ENCODE measurements at places on chromosomes 5 and 9.

GRCh38 chr5:96335873-96336272, 97.2 kb downstream of the PCSK1 start:
- no peak for DNase-seq

DNA sequence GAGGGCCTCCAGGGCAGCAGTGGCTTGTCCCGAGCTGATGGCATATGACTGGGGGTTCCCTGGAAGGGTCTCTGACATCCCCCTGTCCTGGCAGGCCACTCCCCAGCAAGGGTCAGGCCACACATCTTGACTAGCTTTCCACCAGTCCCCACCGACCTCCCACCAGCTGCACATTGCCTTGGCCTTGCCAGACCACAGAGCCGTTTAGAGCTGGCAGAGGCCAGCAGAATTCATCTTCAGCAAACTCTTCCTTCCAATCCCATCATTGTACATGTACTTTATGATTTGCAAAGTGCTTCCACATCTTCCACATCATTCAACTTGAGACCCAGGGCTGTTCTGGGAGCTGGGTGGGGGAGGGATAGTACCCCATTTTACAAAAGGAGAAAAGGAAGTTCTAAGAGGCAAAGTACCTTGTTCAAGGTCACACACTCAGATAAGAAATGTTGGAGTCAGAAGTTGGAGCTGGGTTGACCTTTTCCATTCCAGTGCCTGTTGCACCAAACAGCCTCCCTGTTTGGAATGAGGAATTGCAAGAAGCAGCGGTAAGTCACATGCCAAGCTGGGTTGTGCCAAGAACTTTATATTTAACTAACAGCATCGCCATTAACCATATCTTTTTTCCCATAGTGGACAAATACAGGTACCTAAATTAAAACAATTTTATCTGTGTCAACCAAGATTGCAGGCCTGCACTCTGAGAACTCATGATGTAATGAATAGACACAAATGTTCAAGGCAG, 25.8 kb upstream of the COL15A1 start:
- DNase-seq: no peak

DNA sequence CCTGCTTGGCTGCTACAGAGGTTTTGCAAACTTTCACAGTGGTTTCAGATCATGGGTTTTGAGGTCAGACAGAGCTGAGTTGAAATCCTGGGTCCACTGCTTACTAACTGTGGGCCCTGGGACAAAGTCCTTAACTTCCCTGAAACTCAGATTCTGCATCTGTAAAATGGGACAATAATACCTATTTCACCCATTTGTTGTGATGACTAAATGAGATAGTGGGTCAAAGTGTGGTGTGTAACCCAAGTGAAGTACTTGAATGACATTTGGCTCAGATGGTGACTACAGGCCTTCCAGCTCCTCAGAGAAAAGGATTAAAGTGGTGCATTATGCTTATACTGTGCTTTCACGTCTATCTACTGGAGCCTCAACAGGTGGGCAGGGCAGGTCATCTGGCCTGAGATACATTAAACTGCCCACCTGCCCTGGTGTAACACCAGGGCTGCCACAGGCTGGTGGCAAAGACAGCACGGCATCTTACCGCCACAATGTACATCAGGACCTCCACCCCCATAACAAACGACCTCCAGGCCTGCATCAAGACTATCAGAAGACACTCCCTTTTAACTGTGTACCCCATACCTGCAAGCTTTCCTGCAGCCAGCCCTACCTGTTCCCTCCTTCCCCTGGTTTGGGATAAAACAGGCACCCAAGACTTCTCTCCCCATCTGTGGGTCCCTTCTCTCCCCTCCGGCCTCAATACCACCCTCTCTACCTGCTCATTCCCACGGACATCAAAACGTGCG, 846 bp upstream of the TRAF1 start:
- no peak for DNase-seq

DNA sequence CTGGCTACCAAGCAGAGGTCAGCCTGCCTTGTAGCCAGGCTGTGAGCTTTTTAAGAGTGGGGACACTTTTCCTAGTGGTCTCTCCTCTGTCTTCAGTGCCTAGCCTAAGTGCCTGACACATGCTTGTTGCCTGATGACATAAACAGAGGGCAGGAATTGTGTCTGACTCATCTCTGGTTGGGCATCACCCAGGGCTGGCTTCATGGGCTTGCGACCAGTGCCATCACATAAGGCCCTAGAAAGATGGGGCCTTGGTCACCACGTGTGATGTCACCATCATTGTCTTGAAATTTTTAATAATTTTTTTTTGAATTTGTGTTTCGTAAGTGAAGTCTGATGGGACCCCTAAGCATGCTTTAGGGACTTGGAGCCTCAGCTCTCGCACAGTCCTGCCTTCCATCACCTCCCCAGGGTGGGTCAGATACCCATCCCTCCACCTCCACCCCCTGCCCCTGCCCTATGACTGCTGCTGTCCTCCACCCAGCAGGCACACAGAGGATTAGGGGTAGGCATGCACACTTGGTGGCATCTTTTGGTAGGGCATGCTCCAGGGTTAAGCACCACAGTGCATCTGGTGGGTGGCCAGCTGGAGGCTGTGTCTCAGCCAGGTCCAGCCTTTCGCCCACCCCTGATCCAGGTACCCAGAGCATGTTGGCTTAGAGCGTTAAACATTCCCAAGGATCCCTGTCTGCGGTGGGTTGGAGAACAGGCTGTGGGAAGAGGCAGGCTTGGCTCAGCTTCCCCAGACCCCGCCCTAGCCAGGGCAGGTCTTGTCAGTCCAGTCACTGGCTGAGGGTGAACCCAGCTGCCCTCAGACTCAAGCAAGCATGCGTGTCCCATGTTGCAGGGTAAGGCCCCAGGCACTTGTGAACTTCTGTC, 80.1 kb upstream of the SH3PXD2B start:
- no peak for DNase-seq

DNA sequence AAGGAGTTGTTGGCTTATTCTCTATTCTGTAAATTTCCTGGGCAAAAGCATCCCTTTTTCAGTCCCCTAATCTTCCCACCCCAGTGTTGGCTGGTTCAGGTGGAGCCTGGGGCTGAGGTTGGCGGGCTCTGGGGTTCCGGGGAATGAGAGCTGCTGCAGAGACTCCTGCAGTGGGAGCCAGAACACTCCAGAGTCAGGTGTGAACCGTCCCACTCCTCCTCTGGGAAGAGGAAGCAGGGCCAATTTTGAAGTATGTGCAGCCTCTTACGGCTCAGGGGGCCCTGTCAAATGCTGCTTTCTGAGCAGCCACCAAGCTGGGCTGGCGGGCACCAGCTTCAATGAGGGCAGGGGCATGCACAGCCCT, 42.8 kb downstream of the JADE2 start:
- DNase-seq: no peak

GRCh38 chr9:3751125-3751758, 225.4 kb upstream of the RFX3 start:
- no peak for DNase-seq

GRCh38 chr5:148750614-148751013, 75.8 kb upstream of the ADRB2 start:
- no peak for DNase-seq

GRCh38 chr5:149150457-149150856, 9.2 kb downstream of the ABLIM3 start:
- DNase-seq: no peak

DNA sequence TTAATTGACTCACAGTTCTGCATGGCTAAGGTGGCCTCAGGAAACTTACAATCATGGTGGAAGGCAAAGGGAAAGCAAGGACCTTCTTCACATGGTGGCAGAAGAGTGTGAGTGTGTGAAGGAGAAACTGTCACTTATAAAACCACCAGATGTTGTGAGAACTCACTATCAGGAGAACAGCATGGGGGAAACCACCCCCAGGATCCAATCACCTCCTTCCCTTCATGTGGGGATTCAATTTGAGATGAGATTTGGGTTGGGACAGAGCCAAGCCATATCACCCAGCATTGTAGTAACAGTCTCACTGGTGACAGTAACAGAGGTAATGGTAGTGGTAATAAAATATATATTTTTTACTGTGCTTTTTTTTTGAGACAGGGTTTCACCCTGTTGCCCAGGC, 18.1 kb downstream of the ZBTB5 start:
- peak; percentile 72 for DNase-seq

DNA sequence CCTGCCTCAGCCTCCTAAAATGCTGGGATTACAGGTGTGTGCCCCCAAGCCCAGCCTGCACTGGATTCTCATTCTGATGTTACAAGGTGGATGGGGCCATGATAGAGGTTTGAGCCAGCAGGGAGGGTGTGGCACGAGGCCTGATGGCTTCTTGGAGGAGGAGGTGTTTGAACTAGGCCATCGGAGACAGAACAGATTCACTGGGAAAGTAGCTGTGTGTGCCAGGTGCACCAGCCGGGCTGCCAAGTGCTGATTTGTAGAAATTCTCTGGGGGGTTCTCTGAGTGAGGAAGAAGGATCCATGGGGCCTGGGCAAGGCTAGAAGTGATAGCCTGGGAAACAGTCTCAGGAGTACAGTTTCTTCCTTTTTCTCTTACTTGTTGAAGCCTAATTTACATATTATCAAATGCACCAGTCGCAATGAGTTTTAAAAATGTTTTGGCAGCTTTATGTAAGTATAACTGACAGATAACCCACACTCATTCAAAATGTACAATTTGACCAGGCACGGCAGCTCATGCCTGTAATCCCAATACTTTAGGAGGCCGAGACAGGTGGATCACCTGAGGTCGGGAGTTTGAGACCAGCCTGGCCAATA, 31.1 kb upstream of the STXBP1 start:
- peak; percentile 58 for DNase-seq

GRCh38 chr5:13218518-13218917, 726.0 kb downstream of the DNAH5 start:
- no peak for DNase-seq

- DNase-seq: no peak
These were observed 9.9 kb downstream of the ZNF618 start for GRCh38 chr9:113886026-113886369.

DNA sequence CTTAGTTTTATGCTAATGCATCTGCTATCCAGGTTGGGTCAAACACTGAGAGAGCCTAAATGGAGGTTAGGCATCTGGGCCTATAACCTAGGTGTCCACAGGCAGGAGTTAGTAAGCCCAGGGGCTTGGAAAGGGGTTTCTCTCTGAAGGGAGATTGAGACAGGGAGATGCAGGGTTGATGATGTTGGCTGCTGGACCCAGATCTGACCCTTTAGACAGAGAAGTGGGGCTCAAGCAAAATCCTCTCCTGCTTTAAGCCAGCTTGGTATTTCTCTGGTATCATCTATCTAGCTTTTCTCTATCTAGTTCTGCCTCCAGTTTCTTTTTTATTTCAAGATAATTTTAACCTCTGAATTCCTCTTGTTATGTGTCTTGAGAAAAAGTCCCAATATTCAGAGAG, 18.3 kb upstream of the ANKRD55 start:
- no peak for DNase-seq

GRCh38 chr5:143585970-143586369, 182.5 kb upstream of the NR3C1 start:
- no peak for DNase-seq

DNA sequence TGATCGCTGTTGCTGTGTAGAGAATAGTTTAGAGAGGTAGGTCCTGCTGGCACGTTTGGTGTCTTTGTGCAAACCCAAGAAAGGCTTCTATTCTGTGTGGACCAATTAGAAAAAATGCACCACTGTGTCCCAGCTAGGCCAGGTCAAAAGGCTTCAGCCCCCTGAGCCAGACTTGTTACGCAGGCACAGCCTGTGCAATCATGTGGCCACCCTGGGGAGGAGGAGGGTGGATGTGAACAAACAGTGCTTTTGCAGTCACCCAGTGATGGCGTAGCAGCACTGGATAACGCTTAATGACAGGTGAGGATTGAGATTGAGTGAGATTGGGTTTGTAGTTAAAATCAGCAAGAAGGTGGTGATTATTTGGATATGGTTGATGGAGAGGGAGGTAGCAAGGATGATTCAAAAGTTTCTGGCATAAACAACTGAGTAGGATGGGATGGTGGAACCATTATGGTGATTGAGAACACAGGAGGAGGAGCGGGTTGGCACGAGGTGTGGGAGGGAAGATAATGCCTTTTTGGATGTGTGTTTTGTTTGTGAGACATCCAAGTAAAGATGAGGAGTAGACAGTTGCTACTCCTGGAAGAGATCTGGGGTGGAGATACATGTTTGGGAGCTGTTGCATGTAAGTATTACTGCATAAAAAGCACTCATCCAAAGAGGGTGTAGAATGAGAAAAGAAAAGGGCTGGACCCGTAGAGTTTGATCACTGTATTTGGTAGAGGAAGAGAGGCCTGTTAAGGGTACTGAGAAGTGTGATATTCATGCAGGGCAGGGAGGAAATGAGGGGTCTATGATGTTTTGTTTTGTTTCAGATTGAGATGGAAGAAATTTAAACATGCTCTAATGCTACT, 6.7 kb downstream of the GCNT1 start:
- DNase-seq: no peak

- DNase-seq: no peak
These were observed 48.8 kb downstream of the TRPM3 start for GRCh38 chr9:71072587-71072986.

DNA sequence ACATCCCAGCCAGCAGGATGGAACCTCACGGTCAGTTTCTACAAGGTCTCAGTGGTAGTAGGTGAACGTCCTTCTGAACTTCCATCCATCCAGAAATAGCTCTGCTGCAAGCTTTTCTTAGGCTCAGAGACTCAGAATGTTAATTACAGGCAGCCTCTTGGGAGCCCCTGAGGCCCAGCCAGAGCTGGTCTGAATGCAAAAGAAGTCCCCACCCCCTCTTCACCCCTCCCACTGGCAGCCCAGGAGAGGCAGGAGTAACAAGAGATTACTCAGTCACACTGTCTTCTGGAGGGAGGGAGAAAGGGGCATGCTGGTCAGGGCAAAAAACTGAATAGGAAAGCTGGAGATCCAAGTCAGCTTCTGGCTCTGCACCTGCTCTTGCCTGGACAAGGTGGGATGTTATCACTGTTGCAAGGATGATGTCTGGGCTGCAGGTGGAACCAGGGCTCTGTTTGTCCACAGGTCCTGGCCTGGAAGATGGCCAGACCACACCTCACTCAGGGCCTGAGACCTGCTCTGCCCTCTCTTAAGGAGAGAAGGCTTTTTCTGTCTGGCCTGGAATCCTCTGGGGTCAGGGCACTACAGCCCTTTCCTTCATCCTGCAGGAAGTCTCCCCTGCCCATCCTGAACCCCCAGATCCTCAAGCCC, 9.1 kb downstream of the ENHO start:
- no peak for DNase-seq

GRCh38 chr5:151686674-151687407, at the start of gene SPARC:
SPARC (minus strand) TSS chr5:151686915; CDS start chr5:151676188, 10,727 bp downstream.
- no peak for DNase-seq

DNA sequence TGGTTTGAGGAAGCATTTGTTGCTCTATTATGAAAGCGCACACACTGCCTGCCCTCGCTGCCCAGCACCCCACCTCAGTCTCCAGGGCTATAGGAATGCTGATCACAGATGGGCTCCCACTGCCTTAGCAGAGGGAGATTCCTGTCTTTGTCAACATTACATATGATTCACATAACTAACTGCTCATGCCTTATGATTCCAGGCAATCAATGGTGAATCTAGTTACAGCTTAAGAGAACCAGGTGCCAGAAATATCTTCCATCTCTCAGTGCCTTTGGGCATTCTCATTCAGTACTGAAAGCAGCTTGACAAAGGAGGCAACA, 458.9 kb upstream of the C9orf72 start:
- DNase-seq: no peak

GRCh38 chr5:77844373-77844622, 68.2 kb upstream of the TBCA start:
- DNase-seq: no peak

- no peak for DNase-seq
These were observed 68.1 kb downstream of the MAMDC2 start for GRCh38 chr9:70111641-70112236.

- DNase-seq: peak; percentile 21
These were observed 40.0 kb downstream of the MTREX start for GRCh38 chr5:55347786-55348185.

- no peak for DNase-seq
These were observed 74.1 kb upstream of the PIK3R1 start for GRCh38 chr5:68141494-68141893.

Data from hematopoietic multipotent progenitor cell treated with erythropoietin and hydrocortisone succinate and interleukin-3 and kit ligand, for 8 days (in vitro differentiated cells).